ENCODE measurements at places on chromosomes 6 and 20. TPM values are rescaled to one million over a fixed set of nuclear protein-coding genes. Genes with fewer than 3 reads are reported as not detected.

Gene FAM83B
- total RNA-seq: 0.09 TPM

Gene SPDEF
- total RNA-seq: not detected

DNA sequence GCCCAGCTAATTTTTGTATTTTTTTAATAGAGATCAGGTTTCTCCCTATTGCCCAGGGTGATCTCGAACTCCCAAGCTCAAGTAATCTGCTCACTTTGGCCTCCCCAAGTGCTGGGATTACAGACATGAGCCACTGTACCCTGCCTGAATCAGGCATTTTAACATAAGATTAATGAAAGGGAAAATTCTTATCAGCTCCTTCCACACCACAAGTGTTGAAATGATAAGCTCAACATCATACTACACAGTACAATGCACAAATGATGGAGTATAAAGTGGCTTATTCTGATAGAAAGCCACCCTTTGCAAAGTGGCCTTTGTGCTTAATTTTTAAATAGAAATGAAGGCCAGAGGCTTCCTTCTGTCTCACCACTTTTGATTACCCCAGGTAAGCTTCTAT lies 71.3 kb upstream of the MCHR2 start:
- no peak for DNase-seq

DNA sequence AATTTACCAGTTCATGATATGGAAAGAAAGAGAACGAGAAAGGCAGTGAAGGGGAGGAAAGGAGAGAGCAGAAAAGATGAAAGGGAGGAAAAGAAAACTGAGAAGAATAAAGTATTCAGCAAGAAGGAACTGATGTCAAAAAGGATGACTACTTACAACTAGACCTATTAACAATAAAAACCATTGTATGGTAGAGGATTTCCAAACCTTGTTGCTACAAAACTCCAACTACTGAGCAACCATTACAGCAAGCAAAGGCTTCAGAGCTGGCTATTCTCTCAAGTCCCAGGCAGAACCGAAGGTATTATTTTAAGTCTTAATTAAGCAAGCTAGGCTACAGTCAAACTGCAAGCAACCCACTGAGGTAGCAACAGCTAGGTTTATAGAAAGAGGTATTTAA lies 142.2 kb downstream of the BTBD9 start:
- no peak for DNase-seq

DNA sequence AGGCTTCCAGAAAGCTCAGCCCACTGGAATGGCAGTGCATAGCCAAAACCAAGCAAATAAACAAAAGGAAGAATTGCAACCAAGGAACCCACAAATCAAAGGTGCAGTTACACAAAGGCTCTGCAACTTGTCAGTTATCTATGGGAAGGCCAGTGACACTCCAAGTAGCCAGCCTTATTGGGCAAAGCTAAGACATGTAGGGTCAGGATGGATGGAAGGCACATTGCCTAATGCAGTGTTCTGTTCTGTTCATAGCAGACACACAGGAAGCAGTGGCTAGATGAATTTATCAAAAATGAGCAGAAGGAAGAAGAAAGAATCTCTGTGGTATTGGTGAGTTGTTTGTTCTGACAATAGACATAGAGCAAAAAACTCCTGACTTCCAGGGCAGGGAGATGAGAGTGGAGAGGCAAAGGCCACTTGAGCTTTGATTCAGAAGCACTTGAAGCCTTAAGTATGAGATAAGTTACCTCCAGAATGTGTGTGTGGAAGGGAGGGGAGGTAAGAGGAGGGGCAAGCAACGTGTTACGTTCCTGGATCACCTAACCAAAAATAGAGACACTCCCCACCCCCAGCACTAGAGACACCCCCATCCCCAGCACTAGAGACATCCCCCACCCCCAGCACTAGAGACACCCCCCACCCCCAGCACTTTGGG lies 57.9 kb upstream of the AKAP12 start:
- no peak for DNase-seq

- DNase-seq: no peak
These were observed 56.3 kb downstream of the ZHX3 start for GRCh38 chr20:41261260-41261659.

DNA sequence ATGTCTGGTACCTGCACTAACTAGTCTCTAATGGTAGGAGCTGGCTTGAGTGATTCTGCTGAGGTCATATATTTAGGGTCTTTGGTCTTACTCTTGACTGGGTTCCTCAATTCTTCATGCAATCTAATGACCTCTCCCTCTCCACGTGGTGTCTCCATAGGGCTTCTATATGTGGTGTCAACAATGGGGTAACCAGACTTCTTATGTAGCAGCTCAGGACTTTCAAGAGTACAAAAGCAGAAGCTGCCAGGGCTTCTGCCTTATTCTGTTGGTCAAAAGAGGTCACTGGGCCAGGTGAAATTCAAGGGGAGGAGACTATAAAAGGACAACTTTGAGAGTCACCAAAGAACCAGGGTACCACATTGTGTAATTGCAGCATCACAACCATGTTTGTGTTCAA lies 54.3 kb downstream of the NUS1 start:
- DNase-seq: no peak

DNA sequence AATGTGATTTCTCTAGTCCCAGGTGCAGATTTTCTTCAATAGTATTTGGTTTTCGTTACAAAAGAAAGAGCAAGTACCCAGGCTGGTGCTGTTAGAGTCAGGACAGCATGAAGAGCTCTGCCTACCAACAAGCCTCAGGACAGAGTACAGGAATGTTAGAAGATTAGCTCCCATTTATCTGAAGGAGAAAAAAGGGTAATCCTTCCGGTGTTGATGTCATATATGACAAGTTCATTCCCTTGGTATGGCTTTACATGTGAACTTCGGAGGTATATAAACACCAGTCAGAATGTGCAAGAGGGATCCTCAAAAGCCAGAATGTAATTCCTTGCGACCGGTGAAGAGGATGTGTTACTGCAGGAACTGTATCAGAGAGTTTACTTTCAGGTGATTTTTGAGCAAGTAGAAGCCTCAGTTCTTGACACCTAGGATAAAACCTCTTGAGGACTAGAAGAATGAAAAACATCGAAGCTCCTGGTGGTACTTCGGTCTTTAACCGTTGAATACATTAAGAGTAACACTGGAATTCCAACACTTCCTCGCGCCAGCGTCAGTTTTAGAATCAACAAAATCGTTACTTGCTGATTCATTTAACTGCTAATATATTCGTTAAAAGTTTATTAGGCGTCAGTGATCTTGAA lies 194.2 kb upstream of the ZNF184 start:
- DNase-seq: no peak

DNA sequence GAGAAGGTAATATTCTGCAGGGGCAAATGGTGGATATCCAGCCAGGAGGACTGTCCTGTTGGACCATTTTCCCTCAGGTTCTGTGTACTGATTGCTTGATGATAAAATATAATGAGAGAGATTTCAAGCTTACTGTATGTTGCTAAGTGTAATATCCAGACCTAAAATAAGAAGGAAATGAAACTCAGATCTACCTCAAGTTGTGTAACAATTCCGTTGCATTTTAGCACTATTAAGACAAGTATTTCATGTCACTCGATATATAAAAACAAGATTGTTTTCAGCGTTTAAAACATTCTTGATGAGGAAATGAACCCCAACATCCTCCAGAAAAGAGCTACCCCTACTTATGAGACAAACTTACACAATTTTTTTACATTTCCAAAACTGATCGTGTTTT lies 57.2 kb downstream of the RGS17 start:
- no peak for DNase-seq

DNA sequence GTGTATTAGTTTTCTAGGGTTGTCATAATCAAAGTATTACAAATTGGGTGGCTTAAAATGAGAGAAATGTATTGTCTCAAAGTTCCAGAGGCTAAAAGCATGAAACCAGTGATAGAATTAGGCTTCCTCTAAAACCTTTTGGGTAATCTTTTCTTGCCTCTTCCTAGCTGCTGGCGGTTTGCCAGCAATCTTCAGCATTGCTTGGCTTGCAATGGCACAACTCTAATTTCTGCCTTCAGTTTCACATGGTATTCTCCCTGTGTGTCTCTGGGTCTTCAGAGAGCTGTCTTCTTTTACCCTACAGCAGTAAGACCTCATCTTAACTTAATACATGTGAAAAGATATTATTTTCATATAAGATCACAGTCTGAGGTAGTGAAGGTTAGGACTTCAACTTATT lies 479.1 kb upstream of the GJE1 start:
- DNase-seq: no peak

- no peak for DNase-seq
These were observed 27.8 kb upstream of the PIM1 start for GRCh38 chr6:37142050-37142614.
